ENCODE measurements at places on chromosomes 3 and 15. TPM values are rescaled to one million over a fixed set of nuclear protein-coding genes. Genes with fewer than 3 reads are reported as not detected.

- DNase-seq, result no peak
Measured at GRCh38 chr3:195774917-195775316, 36.8 kb downstream of the MUC4 start.

GRCh38 chr15:64894395-64895056 is 17.2 kb upstream of the ANKDD1A start:
- DNase-seq, result no peak

DNA sequence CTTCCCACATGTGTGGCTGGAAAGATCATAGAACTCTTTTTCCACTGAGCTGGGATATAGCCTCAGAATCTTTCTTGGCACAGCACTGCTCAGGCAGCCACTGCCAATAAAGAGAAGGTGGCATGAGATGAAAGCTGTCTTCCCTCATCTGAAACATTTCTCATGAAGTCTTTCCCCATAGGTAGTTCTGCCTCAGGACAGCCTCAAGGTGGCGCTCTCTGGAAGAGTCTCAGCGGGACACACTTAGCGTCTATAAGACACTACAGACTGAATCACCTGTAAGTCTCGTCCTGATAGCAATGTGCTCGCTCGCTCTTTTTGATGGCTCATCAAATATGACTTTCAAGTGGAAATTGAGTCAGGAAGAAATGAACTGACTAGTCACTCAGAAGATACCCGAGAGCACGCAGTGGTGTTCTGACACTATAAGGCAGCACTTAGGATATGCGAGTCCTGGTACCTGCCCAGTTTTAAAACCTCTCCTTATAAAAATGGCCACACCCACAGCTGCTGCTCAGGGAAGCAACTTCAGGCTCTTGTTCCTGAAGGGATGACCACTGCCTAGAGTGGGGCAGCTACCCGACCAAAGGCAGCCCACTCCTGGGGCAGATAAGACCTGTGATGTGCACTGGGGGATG is 269.5 kb downstream of the SUCLG2 start:
- no peak for DNase-seq

DNA sequence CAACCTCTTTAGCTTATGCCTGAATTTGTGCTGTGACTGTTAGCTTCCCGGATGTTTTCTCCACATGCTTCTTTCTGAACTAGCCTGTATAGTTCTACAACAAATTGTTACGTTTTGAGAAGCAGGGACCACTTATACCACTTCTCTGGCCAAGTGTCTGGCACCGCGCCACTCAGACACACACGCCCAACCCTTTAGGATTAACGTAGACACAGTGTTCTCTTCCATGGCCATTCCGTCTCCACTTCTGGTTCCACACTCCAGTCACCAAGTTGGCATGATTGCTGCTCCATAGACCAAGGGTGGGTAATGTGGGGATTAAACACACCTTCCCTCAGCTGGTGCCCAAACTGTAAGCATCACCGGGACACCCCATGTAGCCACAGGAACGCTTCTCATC is 755 bp upstream of the TMEM108 start:
- no peak for DNase-seq

- no peak for DNase-seq
Measured at GRCh38 chr15:88902221-88902835, 7.0 kb upstream of the HAPLN3 start.

DNA sequence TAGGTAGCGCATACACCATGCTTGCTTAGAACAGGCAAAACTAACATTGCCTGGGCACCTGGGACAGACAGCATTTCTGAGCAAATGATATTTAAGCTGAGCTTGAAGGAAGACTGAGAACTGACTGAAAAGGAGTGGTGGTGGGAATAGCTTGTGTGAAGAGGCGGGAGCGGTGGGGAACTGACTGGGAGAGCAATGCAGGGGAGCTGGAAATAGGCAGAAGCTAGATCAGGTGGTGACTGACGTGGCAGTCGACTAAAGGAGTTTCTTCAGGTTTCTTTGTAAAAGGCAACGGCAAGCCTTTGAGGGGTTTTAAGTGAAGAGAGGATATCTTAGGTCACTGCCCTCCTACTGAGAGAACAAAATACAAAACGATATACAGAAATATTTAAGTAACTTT is 61.8 kb downstream of the NEO1 start:
- DNase-seq, result no peak

DNA sequence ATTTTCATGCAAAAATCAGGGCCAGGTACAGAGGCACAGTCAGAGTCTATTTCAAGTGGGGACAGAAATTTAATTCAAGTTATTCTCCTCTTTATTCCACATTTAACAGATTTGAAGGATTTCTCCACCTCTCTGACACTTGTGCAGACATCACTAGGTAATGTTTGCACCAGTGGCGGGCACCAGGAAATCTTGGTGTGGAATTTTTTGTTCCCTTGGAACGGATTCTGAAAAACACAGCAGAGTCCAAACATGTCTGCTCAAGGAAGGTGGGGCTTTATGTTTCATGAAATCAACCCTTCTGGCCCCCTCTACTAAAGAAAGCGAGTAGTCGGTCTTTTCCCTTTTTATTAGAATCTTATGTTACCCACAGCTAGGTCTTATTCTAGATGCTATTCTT is 271.2 kb upstream of the MDFIC2 start:
- no peak for DNase-seq

DNA sequence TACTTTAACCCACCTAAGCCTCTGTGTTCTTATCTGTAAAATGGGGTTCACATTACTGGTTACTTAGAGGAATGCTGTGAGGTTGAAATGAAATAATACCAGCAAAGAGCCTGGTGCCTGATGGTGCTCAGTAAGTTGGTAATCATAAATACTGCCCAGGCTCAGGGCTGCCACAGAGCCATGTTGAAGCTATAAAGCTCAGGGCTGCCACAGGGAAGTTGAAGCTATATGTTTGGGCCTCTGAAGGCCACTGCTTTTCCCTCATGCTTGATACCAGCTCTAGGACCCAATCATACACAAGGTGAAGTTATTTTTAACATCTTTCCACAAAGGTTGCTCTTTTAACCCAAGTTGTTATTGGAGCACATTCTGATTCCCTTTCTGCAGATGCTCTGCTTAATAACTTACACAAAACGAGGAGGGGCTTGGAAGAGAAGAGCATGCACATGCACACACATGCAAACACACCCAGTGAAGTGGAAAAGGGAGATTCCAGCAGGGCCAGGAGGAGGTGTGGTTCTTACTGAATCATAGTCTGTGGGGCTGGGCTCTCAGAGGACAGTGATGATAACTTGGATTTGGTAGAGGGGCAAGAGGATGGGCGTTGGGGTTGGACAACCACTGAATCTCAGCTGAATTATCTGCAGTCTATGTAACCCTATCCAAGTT is 17.4 kb downstream of the PARP14 start:
- DNase-seq, result no peak

DNA sequence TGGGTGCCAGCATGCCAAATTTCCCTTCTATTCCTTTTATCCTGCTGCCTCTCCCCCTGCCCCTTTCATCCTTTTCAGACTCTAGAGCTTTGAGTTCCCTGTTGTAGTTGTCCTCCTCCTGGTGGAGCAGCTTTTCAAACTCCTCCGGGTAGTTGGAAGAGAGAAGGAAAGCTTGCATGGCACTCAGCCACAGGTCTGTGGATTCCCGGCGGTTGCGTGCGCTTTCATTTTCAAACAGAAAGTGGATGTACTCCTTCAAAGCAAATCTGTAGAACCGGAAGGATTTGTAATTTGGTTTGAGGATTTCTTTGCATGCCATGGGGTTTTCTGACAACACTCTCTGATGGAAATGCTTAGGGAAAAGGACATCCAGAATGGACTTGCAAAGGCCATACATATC is 68.1 kb upstream of the DCLK3 start:
- no peak for DNase-seq

GRCh38 chr3:157261000-157261399 is 101.1 kb upstream of the CCNL1 start:
- DNase-seq, result no peak

DNA sequence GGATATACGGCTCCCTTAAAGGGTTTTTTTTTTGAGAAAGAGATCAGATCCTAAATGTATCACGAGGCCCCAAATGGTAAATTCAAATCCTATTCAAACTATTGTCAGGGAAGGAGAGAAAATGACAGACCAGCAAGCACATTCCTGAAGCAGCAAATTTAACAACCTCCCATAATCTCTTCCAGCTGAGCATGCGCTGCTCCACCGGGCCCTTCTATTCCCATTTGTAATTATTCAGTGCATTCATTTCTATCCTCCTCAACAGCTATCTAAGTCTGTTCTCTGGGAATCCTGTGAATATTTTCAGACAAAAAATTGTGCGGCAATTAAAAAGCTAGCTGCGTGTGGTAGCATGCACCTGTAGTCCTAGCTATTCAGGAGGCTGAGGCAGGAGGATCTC is 43.2 kb downstream of the MAGI1 start:
- DNase-seq, result no peak

- DNase-seq, result no peak
Measured at GRCh38 chr3:135393159-135393558, 572.4 kb upstream of the PPP2R3A start.

GRCh38 chr3:134748698-134749097 is 46.4 kb upstream of the EPHB1 start:
- no peak for DNase-seq

Gene C3orf80
- 2.8 TPM for total RNA-seq

Gene CSTA
- 99.3 TPM for total RNA-seq

Gene OXTR
- 4.1 TPM for total RNA-seq

Gene IQCF5
- total RNA-seq, result not detected

Gene CADM2
- 11.4 TPM for total RNA-seq
